Spinal cord (tissue), 10 donors: ENCODE measurements at places on chromosomes 1 and 21. TPM values are rescaled to one million over a fixed set of nuclear protein-coding genes. Genes with fewer than 3 reads are reported as not detected.

- no peak for DNase-seq
Observed at GRCh38 chr1:52403566-52404115, 582 bp downstream of the ORC1 start.

- DNase-seq, result no peak
Observed at GRCh38 chr1:101945884-101946283, 50.8 kb downstream of the OLFM3 start.

DNA sequence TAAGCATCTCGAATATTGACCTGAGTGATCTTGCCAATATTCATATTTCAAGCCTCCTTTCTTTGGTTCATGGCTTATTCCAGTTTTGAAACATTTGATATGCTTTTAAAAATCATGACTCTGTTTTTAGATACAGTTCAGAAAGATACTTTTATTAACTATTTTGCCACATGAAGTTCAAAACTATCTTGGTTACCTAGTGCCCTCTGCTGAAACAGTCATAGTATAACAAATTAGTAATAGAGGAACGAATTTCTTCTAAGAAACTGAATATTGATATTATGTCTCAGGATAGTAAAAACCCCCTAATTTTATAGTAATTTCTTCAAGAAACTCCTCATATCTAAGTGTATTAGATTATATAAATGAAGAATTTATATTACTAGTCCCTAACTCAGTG lies 52.6 kb upstream of the RC3H1 start:
- DNase-seq, result no peak

- DNase-seq, result no peak
Observed at GRCh38 chr1:224192082-224192788, 9.2 kb downstream of the DEGS1 start.

DNA sequence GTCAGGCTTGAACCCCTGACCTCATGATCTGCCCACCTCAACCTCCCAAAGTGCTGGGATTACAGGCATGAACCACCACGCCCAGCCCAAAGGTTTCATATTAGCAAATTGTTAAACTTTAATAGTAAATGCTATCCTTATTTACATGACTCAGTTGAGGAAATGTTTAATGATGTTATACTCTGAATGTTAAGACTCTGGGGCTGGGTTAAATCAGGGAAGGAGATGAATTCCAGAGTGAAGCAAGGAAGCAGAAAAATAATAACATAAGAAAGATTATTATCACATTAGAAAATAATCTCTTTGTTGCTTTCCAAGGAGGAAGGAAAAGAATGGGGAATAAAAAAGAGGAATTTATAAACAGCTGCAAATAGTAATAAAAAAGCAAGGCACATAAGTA lies 105.3 kb downstream of the PTGS2 start:
- no peak for DNase-seq

- no peak for DNase-seq
Observed at GRCh38 chr1:37861151-37861550, 1.8 kb upstream of the MTF1 start.

DNA sequence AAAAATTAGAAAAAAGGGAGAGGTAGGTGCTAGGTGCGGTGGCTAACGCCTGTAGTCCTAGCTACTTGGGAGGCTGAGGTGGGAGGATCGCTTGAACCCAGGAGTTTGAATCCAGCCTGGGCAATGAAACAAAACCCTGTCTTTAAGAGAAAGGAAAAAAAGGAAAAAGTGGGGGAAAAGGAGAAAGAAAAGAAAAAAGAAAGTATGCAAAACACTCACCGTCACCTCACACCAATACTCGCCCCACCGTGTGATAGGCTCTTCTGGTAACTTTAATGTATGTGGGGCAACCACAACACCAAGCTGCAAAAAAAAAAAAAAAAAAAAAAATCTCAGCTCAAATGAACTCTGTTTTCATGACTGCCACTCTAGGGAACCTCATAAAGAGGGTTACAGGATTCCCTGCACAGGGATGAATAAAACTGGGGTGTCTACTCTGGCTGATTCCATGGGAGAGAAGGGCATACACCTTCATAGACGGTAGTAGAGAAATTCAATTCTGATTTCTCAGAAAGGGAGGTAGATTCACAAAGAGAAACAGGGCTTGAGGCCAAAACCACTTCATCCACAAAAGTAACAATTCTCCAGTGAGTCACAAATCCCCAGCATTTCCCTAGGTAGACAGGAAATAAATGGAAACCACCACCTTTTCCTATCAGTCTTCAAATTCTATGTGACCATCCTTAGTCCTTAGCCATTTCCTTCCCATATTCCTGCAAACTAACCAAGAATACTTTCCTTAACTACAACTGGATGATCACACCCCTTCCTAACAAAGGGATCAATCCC lies 2.5 kb downstream of the MRPL9 start:
- DNase-seq, result no peak

DNA sequence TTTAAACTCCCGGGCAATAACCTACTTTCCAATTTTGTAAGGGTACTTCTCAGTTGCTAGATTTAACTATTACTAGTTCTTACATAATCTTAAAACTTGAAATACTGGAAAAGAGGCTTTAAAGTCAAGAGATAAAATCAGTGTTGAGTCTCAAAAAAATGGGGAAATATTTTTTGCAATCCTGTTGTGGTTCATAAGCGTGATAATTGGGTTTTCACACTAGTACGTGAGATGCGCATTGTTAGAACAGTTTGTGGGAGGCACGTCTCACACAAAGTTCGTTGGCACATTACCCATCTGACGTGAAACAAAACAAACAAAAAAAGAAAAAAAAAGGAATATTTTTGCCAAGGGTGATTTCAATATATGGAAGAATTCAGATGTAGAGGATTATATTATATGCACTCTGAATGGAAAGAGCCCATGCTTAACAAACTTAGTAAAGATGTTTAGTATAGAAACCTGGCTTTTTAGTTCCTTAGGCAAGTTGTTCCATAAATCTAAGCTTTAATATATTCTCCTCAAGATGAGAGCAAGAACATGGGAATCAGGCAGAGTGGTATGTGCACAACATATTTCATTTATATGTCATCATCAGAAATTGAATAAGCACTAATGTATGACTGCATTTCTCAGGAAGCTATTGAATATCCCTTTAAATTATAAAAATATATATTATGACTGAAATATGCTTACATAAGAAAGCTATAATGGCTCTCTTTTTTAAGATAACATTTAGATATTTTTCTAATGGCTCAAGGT lies 73.9 kb upstream of the TNFSF4 start:
- DNase-seq, result no peak

DNA sequence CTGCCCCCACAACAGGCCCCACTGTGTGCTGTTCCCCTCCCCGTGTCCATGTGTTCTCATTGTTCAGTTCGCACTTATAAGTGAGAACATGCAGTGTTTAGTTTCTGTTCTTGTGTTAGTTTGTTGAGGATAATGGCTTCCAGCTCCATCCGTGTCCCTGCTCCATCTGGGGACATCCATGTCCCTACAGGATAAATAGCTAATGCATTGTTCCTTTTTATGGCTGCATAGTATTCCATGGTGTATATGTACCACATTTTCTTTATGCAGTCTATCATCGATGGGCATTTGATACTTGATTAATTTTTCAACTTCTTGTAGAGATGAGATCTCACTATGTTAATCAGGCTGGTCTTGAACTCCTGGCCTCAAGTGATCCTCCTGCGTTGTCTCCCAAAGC lies 44.4 kb upstream of the RUNX1 start:
- no peak for DNase-seq

DNA sequence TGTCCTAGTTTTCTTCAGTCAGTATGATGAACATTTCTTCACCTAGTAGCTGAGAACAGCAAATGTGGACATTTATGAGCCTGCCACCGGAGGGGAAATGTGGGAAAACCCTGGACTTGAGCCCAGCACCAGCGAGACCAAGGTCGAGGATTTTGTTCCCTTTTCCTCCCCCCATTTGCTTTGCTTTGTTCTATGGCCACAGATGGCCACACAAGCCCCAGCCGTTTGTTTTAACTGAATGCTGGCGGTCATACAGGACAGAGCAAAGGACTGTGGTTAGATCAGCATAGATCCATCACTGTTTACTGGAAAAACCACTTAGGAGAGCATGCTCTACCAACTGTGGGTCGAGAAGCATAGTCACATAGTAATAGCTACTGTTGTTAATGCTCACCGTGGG lies 20.9 kb downstream of the SH2D2A start:
- no peak for DNase-seq

DNA sequence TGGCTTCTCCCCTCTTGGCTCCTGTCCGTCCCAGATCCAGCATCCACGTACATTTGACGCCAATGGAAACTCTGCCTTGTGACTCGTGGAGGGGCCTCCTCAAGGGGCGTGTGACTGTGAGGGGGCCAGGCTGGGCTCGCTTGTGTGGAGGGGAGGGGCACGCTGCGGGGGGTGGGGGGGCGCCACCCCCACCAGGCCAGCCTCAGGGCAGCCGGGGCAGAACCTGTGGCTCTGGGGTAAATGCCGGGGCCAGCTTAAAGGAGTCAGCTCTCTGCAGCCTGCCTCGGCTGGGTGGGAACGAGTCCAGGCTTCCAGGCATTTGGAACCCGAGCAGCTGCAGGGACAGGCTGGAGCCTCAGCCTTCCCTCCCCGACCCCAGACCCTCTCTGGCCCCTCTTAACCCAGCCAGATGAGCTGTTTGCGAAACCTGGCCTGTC lies 94.1 kb downstream of the SIK1 start:
- no peak for DNase-seq

DNA sequence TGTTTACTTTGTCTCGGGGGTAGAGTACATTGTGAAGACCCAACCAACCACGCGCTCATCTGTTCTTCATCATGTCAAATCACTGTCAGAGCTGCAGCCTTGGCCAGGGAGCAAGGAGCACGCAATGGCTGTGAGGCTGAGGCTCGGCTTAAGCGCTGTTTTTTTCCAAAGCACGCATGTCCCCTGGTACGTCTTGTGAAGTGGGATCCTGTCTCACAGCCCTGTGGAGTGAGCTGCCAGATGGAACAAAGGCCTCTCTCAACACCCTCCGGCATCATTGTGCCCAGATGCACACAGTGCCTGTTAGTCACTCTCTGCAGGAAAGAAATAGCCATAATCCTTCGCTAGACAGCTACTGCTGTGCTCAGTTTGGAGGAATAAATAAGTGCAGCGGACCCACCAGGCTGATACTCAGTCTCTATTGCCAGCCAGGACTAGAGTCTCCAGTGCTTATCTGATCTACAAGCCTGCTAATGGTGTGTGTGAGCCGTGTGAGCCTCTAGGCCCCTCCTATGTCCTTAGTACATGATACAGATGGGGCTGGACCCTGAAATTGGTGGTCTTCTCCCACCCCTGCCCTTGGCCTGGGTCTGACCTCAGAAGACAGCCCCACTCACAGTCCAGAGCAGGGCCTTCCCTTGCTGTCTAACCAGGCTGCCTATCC lies 91.3 kb upstream of the COA6 start:
- DNase-seq, result peak; percentile 25

DNA sequence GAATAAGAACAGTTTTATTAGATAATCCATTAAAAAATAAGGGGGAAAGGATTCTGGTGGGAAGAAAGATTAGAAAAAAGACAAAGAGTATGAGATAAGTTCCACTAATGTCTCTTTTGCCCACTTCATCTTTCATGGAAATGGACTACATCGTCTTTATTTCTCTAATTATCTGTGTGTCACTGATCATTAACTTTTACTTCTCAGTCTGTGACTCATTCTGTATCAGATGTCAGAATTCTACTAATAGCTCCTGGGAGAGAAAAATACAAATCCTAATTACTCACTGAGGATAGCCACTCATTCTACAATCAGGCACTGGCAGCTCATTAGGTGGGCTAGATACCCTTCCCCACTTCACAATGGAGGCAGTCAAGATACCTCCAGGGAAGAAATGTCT lies 41.7 kb downstream of the ILDR2 start:
- DNase-seq, result no peak

- no peak for DNase-seq
Observed at GRCh38 chr1:231601824-231602672, 24.5 kb upstream of the DISC1 start.

- DNase-seq, result no peak
Observed at GRCh38 chr1:85134583-85135391, 66.0 kb downstream of the SYDE2 start.

Gene SRGAP2
- 69.2 TPM for total RNA-seq

Gene PTBP2
- total RNA-seq, result 50.6 TPM

Gene LCE3E
- not detected for total RNA-seq

Gene CACNA1E
- total RNA-seq, result 53.7 TPM

Gene RNF186
- not detected for total RNA-seq

Gene HSD11B1
- total RNA-seq, result 0.40 TPM

Gene SERPINC1
- 0.99 TPM for total RNA-seq

Gene KLHL20
- 27.5 TPM for total RNA-seq

Gene SLFNL1
- 0.66 TPM for total RNA-seq

Gene VASH2
- 10.3 TPM for total RNA-seq

Gene BMP8A
- total RNA-seq, result 3.0 TPM

Gene CLCA1
- total RNA-seq, result 0.10 TPM
